Urothelium cell line (cell line): ENCODE measurements at places on chromosomes 6 and 20.

GRCh38 chr6:33607784-33608161 is 13.3 kb upstream of the ITPR3 start:
- DNase-seq = no peak

- peak; percentile 39 for DNase-seq
Observed at GRCh38 chr20:10508468-10509251, 73.6 kb downstream of the SLX4IP start.

- no peak for DNase-seq
Observed at GRCh38 chr20:14559612-14560011, 222.2 kb upstream of the FLRT3 start.

- DNase-seq = peak; percentile 46
Observed at GRCh38 chr6:11586536-11586935, 49.0 kb downstream of the TMEM170B start.

- DNase-seq = no peak
Observed at GRCh38 chr6:30670760-30671527, 1.9 kb downstream of the DHX16 start.

DNA sequence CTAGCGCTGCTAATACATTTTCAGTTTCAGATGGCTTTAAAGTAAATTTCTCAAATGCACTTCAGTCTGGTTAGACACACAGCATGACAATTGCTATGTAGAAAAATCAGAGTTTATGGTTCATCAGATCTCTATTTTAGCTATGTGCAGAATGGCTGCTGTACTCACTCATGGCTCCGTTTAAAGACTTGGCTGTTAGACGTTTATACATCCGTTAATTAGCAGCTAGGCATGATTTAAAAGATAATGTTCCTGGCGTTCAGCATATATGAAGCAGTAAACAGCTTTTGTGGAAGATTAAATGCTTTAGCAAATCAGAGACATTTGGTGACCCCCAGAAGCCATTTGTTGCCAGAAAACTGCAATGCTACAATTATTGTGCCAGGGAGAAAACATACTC is 350.0 kb upstream of the MANEA start:
- no peak for DNase-seq

DNA sequence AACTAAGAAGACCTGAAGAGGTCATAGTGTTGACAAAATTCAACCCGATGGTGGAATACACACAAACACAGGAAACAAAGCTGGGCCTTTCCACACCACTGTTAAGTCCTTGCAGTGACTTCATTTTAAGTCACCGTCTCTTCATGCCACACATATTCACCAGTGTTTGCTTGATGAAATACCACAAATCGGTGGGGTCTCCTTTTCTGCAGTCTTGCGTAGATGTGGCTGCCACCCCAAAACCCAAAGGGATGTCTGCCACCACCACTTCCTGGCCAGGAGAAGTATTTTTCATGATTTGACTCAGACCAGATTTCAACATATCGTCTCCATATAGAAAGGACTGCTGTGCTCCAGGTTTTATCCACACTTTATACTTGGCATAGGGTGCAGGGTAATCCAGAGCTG is 11.0 kb upstream of the COL10A1 start:
- no peak for DNase-seq

- DNase-seq = no peak
Observed at GRCh38 chr20:34010405-34010931, 16.8 kb downstream of the RALY start.

DNA sequence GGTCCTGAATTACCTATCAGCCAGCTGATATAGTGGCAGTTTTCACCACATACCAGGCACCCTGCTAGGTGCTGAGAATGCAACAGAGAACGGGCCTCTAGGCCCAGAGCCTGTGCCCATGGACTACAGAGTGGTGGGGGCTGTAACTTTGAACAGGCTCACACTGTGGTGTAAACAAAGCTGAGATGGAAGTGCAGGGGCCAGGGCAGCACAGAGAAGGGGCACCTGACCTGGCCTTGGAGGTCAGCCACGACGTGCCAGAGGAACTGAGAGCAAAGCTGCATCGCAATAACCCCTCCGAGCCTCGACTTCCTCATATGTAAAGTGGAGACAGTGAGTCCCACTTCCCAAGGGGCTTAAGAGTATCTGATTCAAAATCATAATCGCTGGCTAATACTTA is 105.8 kb downstream of the MAFB start:
- DNase-seq = no peak

DNA sequence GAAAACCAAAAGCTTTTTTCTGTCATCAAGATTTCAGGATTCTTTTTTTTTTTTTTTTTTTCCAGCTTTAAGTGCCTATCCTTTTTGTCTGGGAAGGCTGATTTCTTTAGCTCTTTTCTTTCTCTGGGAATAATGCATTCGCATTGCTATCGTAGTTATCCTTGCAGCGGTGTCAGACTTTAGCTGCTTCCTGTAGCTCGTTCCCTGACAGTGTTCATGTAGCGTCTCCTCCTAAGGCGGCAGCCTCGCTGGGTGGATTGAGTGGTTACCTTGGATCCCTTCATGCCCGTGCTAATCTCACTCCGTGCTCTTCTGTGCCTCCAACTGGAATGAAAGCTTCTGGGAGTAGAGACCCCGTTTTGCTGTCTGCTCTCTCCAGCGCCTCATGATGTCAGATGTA is 43.1 kb downstream of the UST start:
- no peak for DNase-seq

- DNase-seq = no peak
Observed at GRCh38 chr6:42777126-42777822, 4.6 kb upstream of the BICRAL start.

DNA sequence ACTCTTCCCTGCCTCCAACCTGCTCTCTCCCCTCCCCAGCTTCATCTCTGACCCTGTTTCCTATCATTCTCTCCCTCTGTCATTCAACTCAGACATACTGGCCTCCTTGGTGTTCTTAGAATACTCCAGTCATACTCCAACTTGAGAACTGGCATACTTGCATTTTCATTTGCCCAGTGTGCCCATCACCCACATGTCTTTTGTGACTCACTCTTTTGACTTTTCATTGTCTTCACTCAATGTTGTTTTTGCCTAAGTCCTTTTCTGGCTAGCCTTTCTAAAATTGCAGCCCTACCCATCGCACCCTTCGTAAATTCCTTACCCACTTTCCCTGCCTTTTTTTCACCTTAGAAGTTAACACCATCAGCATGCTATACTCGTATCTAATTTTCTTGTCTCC is 77.0 kb upstream of the CD2AP start:
- DNase-seq = no peak

- DNase-seq = no peak
Observed at GRCh38 chr6:93453956-93454355, 34.6 kb upstream of the EPHA7 start.

DNA sequence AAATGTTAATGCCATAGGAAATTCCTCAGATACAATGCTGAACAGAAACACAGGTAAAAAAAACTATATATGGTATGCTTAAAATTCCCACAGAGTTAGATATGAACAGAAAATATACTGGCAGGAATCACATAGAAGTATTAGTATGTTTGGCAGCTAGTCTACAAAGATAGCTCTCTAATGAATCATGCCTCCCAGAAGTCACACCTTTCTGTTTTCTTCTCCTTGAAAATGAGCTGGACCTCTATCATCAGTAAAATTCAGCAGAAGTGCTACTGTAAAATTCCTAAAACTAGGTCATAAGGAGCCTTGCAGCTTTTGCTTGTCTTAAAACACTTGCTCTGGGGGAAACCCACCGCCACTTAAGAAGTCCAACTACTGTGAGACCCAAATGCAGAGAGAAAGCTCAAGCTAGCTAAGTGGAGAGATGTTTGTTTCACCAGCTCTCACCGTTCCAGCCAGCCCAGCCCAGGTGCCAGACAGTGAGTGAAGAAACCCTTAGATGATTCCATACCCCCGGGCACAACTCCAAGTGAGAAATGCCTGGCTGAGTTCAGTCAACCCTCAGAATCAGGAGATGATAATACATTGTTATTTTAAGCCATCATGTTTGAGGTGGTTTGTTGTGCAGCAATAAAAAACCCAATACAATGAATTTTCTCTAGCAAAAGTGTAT is 43.0 kb downstream of the TSPYL4 start:
- DNase-seq = peak; percentile 54

- DNase-seq = no peak
Observed at GRCh38 chr6:105562027-105562426, 159.1 kb upstream of the PREP start.

DNA sequence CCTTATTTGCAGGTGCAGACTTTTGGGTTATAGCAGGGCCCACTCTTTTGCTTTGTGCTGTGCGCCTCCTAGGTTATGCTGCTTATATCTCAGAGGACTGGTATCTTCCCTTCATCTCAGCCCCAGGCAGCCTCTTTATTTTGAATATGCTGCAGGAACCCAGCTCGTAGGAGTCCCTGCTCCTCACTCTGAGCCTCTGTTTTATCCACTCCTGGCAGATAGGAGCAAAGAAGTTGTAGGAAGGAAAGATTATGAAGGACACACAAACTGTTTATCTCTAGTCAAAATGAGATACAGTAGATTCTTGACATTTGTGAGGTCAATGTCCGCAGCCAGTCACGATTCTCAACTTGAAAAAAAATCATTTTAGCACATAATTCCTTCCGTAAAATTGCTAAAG is 15.6 kb downstream of the L3MBTL3 start:
- DNase-seq = no peak

DNA sequence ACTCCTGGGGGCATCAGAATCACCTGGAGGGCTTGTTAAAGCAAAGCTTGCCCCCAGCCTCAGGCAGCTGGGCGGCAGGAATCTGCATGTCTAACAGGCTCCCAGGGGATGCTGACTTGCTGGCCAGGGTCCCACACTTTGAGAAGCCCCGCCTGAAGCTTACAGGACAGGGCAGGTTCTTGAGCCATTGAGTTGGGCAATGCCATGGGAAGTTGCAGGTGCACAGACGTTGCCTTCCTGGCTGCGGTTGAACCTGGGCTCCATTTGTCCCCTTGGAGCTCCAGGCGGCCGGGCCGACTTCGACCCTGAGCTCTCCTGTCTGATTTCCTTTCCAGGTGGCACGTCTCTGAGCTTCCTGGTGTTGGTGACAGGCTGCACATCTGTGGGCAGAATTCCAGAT is 46.8 kb downstream of the SYNJ2 start:
- no peak for DNase-seq

DNA sequence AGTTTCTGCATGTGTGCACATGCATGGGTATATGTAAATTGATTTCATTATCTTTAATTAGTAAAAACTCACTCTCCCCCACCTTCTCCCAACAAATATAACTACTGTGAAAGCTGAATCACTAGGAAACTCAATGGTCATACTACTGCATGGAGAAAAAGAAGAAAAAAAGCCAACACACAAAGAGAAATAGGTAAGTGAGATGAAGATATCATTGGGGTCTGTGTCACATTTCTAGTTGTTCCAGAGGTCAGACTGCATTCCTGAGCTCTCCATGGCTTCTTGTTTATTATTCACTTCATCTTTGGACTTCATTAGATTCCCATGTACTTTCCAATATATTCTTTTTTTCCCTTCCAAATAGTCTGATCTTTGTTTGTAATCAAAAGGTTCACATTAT is 98.2 kb downstream of the PTPRK start:
- DNase-seq = no peak

DNA sequence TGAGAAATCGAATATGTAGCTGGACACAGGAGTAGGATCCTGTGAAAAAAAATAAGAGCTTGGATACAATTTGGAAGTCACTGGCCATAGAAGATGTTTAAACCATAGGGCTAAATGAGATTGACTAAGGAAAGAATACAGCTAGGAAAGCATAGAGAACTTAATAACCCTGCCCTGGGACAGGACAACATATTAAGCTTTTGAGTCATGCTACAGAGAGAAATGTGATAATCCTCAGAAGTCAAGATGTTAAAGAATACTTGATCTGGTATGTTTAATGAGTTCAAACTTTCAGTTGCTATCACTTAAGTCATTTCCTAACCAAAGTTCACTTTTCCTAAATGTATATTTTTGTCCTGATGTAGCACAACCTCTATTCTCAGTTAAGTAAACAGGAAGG is 154.6 kb upstream of the TSHZ2 start:
- DNase-seq = no peak

- DNase-seq = no peak
Observed at GRCh38 chr6:78308025-78308424, 559.3 kb upstream of the IRAK1BP1 start.

- no peak for DNase-seq
Observed at GRCh38 chr6:83199173-83199862, 6.2 kb downstream of the RWDD2A start.

DNA sequence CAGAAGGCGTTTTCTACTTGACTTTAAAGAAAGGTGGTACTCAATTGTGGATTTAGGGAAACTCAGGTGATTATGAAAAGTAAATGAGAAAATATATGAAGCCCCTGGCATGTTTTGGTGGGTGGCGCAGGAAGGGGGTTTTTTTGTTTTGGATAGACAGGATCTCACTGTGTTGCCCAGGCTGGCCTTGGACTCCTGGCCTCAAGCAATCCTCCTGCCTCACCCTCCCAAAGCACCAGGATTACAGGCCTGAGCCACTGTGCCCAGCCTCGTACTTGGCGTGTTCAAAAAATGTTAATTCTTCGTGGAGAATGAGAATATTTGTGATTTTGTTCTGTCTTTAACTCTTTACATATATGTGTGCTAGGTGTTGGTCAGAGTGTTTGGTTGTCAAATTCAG is 32.1 kb upstream of the C20orf144 start:
- no peak for DNase-seq
